Activated CD8-positive, alpha-beta memory T cell treated with anti-CD3 and anti-CD28 coated beads for 36 hours (primary cell): ENCODE measurements at places on chromosomes 2 and 18. TPM values are rescaled to one million over a fixed set of nuclear protein-coding genes. Genes with fewer than 3 reads are reported as not detected.

Gene HOXD1
- total RNA-seq: not detected

Gene NR4A2
- 35.3 TPM for total RNA-seq

Gene NETO1
- total RNA-seq: not detected

Gene AGXT
- total RNA-seq: not detected

Gene ANKRD30BL
- not detected for total RNA-seq

Gene PRSS56
- not detected for total RNA-seq

Gene MBP
- 46.0 TPM for total RNA-seq

Gene DUSP28
- 6.0 TPM for total RNA-seq

Gene PSMA8
- 1.7 TPM for total RNA-seq

Gene CAVIN2
- not detected for total RNA-seq

Gene DES
- total RNA-seq: not detected

Gene CYS1
- total RNA-seq: not detected

Gene ALKAL2
- not detected for total RNA-seq

Gene CNGA3
- total RNA-seq: not detected

Gene ADCYAP1
- not detected for total RNA-seq

Gene MARCHF4
- total RNA-seq: not detected

Gene LYG1
- total RNA-seq: 0.86 TPM

Gene C2orf78
- not detected for total RNA-seq

Gene MYO7B
- total RNA-seq: 0.15 TPM

Gene ONECUT2
- not detected for total RNA-seq

Gene PTH2R
- total RNA-seq: 0.08 TPM

Gene EGR4
- 0.25 TPM for total RNA-seq

Gene INHBB
- total RNA-seq: not detected

Gene ADD2
- 2.0 TPM for total RNA-seq

Gene RBM44
- 0.25 TPM for total RNA-seq

Gene ERCC3
- 57.7 TPM for total RNA-seq

Gene HES6
- 6.0 TPM for total RNA-seq

Gene ST3GAL5
- 11.6 TPM for total RNA-seq

Gene LYPD6
- not detected for total RNA-seq

Gene HOXD11
- not detected for total RNA-seq

Gene MC2R
- not detected for total RNA-seq

Gene SLC30A3
- total RNA-seq: 0.59 TPM

Gene UCN
- total RNA-seq: 1.0 TPM

Gene ZNG1B
- 44.9 TPM for total RNA-seq

Gene CDH19
- total RNA-seq: not detected

Gene ALPP
- total RNA-seq: not detected

Gene CNOT11
- total RNA-seq: 68.7 TPM

Gene SRD5A2
- total RNA-seq: not detected

Gene ABCG5
- total RNA-seq: not detected

Gene GALR1
- not detected for total RNA-seq

Gene CFAP65
- not detected for total RNA-seq

Gene PRKAG3
- not detected for total RNA-seq

Gene LBX2
- total RNA-seq: 0.36 TPM

Gene OSR1
- total RNA-seq: not detected

Gene GCG
- not detected for total RNA-seq

Gene OSBPL6
- 2.0 TPM for total RNA-seq

Gene LOXHD1
- not detected for total RNA-seq

Gene STAT4
- total RNA-seq: 50.7 TPM

Gene GTF2A1L
- not detected for total RNA-seq

Gene KIAA2012
- not detected for total RNA-seq
